ENCODE measurements at places on chromosomes 5 and 9.

DNA sequence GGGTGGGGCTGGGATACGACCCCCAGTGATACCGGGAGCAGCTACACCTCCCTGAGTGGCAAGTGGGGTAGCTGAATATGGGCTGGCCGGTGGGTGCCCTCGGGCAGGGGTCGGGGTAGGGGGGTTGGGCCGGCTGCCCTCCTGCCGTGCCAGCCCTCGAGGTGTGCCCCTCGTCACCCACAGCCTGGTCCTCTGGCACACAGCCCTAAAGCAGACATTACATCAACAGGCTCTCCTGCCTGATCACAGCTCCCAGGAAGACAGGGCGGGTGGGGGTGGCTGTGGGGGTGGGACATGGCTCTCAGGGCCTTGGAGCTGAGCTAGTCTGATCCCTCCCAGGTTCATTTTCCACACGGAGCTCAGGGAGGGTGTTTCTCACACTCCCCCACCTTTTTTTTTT is 23.2 kb downstream of the FBXW5 start:
- no peak for DNase-seq

- DNase-seq: no peak
Measured at GRCh38 chr9:117696154-117696553, 8.0 kb upstream of the TLR4 start.

DNA sequence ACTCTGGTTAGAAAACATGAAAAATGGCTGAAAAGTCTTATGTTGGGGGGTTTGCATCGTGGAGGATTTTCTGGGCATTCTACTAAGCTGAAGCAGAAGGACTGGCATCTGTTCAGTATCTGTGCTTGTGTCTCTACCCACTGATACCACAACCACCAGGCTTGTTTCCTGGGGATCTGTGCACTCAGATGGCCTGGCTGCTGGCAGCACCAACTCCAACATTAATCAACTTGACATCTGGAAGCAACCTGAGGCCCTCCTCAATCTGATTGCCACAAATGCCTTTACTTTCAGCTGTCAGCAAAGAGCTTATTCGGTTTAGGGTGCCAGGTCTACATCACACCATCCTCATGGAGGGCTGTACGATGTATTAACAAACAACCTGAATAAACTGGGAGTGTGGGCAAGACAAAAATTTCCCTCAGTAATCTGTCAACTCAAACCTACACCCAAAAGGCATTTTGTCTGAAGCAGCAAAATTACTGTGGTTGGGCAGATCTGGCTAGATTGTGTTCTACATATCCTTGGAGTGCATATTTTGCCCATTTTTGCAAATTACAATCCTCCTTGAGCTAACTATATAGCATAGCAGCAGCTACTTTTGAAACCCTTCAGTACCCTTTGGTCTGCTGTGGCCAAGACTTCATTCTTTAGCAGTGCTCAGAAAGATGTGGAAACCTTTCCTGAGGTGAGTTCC is 74.6 kb downstream of the FOXD1 start:
- DNase-seq: no peak

GRCh38 chr5:55540525-55540924 is 5.8 kb upstream of the PLPP1 start:
- no peak for DNase-seq

GRCh38 chr9:94649100-94649819 is 9.9 kb upstream of the FBP1 start:
- no peak for DNase-seq

- DNase-seq: no peak
Measured at GRCh38 chr5:114305402-114306207, 56.3 kb upstream of the KCNN2 start.

DNA sequence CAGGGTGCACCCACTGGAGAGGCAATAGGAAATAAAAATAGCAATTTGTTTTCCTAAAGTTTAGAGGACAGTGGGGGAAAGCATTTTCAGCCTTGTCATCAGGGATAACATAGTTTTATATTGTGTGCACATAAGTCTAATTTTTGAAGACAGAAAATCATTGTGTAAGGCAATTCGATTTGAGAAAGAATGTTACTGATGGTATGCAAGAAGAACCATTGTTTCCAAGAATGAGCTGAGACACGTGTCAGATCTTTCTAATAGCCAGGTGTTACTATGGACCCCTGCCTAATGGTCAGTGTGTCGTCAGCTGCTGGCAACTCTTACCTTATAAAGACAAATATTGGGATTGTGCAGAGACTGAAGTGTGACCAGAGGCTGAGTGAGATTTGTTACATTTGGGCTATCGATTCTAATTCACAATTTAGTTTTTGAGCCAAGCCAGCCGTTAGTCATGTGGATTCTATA is 67.1 kb upstream of the PPP2R2B start:
- DNase-seq: no peak

DNA sequence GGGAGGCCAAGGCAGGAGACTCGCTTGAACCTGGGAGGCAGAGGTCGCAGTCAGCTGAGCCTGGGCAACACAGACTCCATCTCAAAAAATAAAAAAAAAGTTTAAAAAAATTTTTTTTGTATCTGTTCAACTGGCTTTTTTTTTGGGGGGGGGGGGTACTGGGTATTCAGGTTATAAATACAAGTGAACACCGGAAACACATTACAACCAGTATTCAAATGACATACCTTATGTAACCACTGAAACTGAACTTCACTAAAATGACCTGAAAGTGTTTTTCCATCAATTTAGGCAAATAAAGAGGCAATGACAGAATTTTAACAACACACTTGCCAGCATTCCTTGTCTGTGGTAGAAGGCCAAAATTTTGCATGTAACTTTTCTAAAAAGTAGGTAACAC is 33.5 kb downstream of the STRBP start:
- DNase-seq: no peak

GRCh38 chr5:146394486-146394885 is 52.6 kb upstream of the TCERG1 start:
- DNase-seq: no peak

DNA sequence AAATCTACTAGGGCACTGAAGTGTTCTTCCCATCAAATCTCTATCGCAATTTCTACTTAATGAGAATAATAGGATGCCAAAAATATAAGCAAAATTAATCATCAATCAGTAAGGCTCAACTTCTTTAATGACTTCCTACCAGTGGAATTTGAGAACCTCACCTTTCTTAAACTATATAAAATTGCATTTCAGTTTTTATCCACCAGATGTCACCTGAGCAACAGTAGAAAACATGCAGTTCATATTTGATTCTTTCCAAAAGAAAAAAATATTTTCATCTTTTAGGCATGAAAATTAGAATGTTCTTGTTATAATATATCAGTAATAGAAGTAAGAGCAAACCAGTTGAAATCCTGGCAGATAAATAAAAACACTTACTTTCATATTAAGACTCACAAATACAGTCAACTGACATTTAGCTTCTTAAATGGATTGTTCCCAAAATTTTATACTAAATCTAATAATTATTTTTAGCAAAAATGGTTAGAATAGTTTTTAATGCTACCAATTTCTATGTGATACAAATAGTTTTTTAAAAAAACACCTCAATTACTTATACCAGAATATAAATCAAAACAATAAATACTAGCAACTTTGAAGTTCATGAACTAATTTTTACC is 13.4 kb upstream of the CCDC112 start:
- DNase-seq: no peak

- DNase-seq: no peak
Measured at GRCh38 chr5:166117072-166118066, 2174.1 kb upstream of the WWC1 start.

- DNase-seq: no peak
Measured at GRCh38 chr5:59760785-59761348, 132.7 kb downstream of the PDE4D start.

- DNase-seq: no peak
Measured at GRCh38 chr9:426976-427375, 212.3 kb downstream of the DOCK8 start.

GRCh38 chr9:110021891-110022290 is 186.1 kb downstream of the C9orf152 start:
- DNase-seq: no peak

GRCh38 chr5:2879701-2880100 is 128.2 kb upstream of the IRX2 start:
- DNase-seq: no peak

DNA sequence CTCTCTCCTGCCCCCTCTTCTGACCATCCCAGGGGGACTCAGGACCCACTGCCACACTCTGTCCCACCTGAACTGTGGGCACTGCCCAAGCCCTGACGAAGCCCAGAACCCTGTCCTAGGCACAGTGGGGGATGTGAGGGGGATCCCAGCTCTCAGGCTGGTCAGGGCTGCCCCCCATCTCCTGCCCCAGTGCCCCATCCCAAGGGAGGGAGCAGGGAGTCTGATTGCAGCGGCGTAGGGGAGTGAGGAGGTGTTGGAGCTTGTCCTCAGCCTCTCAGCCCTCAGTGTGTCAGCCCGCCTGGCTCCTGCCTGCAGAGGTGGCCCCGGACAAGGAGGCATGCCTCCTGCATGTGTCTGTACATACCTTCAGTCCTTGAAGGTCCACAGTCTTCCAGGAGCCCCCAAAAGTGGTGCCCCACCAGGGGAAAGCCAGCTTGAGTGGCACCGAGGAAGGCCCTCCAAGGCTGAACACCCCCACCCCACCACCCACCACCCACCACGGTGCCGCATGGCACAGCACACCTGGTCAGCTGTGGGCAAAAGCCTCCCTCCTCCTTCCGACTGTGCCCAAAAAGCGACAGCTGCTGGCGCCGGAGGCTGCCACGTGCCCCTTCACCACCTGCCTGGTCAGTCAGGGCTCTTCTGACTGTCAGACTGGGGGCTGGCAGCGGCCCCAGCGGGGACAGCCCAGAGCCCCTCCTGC is 930 bp downstream of the SARDH start:
- DNase-seq: peak; percentile 73

- DNase-seq: no peak
Measured at GRCh38 chr9:6929441-6930215, 171.9 kb downstream of the KDM4C start.

DNA sequence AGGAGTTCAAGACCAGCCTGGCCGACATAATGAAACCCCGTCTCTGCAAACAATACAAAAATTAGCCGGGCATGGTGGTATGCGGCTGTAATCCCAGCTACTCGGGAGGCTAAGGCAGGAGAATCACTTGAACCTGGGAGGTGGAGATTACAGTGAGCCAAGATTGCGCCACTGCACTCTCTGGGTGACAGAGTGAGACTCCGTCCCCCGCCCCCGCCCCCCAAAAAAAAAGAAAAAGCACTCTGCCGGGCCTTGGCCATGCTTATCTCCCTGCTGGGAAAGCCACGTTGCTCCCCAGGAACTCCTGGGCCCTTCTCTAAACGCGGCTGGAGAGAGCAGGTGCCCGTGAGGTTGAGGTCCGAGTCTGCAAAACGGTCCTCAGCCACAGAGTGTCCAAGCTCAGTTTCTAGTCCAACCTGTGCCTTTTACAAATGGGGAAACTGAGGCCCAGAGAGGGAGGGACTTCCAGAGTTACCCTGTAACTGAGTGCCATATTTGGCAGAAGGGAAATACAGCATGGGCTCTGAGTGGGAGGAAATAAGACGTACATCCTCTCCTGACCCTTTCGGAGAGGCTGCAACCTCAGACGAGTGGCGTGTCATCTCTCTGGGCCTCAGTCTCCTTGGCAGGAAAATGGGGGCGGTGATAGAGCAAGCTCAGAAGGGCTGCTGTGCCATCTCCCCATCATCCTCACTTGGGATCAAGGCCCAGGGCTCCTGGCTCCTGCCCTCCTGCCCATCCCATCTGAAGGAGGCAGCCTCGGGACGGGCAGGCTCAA is 6.6 kb upstream of the PHYHD1 start:
- no peak for DNase-seq

DNA sequence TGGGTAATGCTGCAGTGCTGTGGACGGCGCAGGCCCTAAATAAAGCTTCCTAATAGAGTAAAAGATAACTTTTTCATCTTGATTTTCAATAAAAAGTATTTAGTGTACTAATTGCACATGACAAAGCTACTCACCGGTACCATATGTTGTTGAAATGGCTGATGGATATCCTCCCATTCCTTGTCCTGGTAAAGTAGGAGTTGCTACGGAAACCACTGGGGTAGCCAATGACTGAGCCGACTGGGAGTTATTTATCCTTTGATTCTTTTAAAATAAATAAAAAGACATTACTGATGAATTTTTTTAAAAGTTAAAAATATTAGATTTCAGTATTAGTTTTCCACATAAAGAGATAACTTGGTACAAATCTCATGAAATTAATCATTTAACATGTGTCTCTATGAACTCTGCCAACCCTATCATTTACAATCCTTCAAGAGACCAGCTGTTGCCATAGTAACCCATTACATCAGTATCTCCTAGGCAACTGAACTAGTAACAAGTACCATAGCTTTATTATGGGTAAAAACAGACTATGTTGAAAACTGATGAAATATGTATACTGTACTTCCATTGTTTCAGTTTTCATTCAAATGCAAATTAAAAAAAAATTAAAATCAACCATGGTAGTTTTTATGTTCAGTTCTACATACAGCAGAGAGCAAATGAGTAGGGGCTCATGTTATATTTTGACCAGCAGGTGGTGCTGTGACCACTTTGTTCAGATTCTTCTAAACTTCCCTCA is 153.7 kb downstream of the MEF2C start:
- peak; percentile 79 for DNase-seq

DNA sequence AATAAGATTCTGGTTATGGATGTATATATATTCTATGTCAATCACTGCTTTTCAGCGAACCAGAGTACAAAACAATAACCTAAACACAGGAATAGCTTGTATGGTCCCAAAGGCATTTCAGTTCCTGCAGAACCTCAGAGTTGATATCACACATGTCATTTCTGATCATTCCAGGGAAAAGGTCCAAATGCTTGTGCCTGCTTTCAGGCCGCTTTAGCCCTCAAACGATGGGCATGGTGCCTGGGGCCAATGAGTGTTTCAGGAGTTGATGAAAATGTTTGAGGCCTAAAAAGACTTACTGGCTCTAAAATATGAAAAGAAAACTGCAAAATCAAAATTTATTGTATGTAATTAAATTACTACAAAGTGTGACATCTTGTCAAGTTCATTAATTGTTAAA is 22.8 kb downstream of the ANGPTL2 start:
- DNase-seq: no peak

DNA sequence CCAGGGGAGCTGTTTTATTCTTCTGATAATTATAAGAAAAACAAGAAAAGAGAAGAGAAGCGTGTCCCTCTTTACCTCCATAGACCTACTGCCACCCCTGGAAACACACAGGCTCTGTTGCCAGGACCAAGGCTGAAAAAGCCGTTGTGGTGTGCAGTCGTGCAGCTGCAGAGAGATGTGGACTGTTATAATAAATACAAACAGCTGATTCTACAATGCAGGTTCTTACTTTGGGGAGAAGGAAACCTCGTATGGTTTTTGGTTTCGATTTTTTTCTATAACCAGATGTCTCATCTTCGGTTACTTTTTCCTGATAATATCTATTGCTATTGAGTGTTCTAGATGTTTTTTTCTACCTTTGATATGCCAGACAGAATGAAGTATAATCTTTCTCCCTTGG is 28.1 kb downstream of the FYB1 start:
- DNase-seq: no peak

Measured in femur (tissue), 1 donor.